ENCODE measurements at places on chromosomes 11 and 22.
A peak's percentile ranks its signal among the peaks of the same experiment; 100 is the strongest.

DNA sequence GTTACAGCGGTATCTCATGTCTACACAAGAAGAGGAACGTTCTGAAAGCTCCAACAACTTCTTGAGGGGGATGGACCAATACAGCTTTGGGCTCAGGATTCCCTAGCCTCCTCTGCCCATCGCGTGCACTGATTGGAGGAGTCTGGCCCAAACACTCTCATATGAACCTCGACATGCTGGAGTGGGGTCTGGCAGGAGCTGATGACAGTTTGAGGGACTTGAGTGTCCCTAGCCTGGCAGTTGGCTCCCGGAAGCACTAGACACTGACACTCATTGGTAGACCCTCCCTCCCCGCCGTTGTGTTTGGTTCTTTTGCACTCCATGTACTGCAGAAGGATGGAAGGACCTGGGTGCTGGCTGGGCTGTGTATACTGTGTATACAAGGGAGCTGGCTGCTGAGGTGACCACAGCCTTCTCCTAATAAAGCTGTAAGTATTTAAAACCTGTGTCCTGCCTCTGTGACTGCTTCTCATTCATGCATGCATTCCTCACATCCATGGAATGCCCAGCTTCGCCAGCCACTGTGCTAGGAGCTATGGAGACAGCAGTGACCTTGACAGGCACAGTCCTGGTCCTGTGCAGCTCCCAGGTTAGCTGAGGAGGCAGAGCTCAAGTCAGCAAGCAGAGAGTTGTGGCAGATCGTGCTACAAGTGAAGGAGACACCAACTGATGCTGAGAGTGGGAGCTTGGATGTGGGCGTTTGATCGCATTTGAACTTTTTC is 27.9 kb downstream of the ADAMTS15 start:
- DNase-seq: no peak

DNA sequence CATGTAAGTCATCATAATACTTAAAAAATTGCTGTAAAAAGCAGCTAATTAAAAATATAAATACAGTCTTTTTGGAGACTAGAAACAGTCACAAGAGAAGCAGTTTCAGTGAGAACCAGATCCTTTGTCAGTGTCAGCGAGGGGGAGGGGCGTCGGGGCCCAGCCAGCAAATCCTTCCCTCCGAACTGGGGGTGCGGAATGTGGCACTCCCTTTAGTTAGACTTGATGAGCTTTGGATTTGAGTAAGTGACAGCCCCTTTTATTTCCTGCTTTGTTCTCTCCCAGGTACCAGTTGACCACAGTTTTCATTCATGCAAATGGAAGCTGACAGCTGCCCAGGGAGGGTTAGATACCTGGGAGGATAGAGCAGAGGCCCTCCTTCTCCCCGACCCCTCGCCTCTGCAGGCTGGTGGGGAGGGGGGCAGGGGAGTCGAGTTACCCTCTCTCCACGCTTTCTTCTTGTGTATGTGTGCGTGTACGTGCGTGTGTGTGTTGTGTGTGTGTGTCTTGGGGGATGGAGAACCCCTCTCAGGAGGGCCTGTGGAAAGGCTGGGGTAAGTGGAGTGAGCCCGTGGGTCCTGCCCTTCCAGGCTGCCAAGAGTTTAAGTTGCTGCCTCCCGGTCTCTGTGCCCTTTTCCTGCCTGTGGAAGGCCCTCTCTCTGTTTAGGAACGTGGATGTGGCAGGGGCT is 38.3 kb downstream of the PTPRJ start:
- DNase-seq: no peak

GRCh38 chr11:57446055-57446454 is 14.3 kb upstream of the RTN4RL2 start:
- no peak for DNase-seq

DNA sequence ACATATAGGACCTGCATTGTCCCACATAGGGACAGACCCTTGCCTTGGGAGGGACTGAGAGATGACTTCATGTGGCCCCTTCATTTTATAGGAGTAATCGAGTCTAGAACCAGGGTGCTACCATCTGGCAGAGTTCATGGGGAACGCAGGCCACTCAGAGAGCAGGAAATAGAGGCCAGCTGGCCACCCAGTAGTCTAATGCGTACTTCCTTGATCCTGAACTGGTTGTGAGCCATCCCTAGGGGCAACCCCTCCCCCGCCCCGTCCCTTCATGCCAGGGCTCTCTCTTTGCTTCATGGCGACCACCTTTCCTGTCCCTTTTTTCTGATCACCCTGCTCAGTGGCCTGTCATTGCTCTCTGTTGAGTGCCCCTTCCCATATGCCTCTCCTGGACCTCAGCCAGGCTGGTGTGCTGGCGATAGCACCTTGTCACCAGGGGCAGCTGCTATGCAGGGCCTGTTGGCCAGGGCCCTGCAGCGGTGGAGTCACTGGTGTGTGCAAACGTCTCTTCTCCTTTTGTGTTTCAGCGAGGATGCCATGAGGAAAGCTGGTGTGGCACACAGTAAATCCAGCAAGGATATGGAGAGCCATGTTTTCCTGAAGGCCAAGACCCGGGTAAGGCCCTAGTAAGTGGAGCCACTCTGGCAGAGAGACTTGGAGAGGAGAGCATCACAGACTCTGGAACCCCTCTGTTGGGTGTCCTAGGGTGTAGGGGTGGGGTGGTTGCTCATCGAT is 29.3 kb downstream of the MED15 start:
- no peak for DNase-seq

DNA sequence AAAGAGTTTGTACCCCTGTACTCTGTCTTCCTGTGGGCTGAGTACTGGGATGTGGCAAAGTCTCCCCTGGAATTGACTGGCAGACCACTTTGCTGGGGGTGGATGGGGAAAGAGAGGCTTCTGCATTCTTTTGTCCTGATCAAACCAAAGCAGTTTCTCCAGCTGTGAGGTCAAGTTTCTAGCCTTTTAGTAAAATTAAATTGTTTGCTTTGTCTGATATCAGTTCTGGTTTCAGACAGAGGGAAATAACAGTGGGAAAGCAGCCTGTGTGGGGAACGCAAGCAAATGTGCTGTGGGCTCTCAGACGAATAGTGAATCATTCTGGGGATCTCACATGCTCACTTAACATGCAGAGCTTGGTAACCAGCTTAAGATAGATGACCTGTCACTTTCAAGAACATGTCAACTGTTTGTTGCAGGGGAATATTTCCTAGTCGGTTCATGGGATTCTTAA is 151.6 kb downstream of the FAT3 start:
- no peak for DNase-seq

DNA sequence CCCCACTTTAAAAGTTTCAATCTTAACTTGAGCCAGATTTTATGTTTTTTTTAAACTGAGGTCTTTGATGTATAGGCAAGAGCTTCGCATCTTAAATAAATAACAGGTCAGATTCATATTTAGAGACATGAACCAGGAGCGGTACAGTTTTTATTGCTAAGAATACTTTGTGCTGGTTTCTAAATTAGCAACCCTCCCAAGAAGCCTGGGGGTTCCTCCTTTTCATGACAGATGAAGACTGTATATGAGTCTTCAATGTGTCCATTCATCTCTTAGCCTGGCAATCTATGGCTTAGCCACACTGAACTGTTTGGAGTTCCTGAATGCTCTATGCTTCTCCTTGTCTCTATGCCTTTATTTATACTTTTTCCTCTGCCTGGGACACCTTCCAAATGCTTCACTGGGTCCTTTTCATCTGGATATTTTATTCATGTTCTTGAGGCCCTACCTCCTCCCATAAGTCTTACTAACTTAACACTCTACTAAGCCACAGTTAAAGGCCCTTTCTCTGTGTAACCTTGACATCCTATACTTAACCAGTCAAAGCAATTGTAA is 338.6 kb downstream of the INSC start:
- no peak for DNase-seq

DNA sequence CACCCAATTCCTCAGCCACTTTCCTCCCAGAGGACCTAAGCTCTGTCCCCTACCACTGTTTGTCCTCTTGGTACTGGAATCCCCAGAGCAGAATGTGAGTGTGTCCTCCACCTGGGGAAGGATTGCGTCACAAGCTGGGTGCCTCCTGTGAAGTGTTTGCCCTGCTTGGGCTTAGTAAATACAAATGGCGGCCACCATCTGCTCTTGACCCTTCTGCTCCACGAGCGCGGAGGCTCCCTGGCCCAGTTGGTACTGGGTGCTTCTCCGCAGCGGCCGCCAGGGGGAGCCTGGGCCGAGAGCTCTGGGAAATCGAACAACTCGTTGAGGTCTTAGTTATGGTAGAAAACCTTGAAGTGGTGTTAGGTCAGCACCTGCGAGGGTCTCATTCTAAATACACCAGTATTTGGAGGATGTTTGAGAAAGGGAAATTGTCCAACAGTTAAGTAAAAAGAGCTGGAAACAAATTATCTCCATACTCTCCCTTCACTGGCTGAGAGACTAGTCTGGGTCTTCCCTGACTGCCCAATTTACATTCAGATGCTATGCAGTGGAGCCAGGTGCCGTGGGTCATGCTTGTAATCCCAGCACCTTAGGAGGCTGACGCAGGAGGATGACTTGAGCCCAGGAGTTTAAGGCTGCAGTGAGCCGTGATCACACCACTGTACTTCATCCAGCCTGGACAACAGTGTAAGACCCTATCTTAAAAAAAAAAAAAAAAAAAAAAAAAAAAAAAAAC is 74.6 kb upstream of the TEAD1 start:
- DNase-seq: peak; percentile 18

All from stimulated activated CD8-positive, alpha-beta memory T cell treated with anti-CD3 and anti-CD28 coated beads, Interleukin-15, amount 100 ng/mL, for 24 hours (primary cell).